GM06990 (cell line): ENCODE measurements at places on chromosomes 1 and 21.

DNA sequence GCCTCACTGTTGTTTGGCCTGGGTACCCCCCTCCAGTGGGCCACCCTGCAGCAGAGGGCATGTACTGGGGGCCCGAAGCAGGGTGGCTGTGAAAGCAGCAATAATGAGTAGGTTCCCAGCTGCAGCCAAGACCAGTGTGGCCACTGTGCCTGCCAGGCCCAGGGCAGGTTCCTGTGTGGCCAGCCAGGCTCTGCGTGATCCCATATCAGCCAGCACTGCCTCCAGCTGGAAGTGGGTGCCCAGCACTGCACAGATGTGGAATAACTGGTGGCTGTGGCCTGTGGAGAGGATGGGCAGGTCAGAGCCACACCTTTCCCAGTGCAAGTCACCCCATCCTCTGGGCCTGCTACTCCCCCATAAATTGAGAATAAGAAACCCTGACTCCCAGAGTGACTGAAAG, 2.1 kb downstream of the BGLAP start:
- no peak for DNase-seq

DNA sequence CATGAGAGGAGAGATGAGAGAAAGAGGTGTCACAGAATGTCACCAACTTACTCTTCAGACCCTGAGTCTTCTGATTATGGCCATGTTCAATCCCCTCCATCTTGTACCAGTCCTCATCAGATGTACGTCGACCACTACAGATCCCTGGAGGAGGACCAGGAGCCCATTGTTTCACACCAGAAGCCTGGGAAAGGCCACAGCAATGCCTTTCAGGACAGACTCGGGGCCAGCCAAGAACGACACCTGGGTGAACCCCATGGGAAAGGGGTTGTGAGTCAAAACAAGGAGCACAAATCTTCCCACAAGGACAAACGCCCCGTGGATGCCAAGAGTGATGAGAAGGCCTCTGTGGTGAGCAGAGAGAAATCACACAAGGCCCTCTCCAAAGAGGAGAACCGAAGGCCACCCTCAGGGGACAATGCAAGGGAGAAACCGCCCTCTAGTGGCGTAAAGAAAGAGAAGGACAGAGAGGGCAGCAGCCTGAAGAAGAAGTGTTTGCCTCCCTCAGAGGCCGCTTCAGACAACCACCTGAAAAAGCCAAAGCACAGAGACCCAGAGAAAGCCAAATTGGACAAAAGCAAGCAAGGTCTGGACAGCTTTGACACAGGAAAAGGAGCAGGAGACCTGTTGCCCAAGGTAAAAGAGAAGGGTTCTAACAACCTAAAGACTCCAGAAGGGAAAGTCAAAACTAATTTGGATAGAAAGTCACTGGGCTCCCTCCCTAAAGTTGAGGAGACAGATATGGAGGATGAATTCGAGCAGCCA, 8.0 kb downstream of the ELOA start:
- DNase-seq = no peak

DNA sequence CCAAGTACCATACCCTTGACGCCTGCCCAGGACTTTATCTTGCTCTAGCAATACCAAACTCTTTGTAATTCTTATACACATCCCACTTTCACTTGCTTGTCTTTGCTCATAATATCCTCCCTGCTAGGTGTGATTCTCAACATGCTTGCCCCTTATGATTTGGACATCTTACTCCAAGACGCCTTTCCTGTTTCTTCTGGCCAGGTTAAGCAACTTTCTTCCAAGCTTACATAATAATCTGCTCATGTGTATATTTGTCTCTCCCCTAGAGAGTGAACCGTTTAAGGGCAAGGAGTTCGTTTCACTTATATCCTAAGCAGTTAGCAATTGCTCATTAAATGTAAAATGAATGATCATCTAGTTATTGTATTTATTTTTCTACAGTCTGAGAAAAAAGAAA, 21.8 kb downstream of the CRYZL1 start:
- no peak for DNase-seq

DNA sequence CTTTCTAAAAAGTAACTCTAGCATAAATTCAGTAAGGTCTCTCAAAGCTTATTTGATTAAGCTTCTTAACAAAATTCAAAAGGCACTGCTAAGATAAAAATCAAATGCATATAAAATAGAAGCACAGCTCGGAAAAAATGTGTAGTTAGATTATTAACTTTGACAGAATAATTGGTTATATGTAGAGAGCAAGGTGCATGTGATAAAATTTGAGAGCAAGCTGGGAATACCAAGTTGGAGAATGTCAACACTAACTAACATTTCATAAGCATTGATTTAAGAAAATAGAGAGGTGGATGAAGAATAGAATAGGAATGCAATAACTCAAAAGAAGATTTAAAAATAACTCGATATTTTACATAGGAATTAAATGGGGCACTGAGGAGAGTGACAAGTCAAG, 204.5 kb upstream of the GREM2 start:
- no peak for DNase-seq

GRCh38 chr1:92504291-92505014, 17.7 kb upstream of the GFI1 start:
- DNase-seq = no peak

DNA sequence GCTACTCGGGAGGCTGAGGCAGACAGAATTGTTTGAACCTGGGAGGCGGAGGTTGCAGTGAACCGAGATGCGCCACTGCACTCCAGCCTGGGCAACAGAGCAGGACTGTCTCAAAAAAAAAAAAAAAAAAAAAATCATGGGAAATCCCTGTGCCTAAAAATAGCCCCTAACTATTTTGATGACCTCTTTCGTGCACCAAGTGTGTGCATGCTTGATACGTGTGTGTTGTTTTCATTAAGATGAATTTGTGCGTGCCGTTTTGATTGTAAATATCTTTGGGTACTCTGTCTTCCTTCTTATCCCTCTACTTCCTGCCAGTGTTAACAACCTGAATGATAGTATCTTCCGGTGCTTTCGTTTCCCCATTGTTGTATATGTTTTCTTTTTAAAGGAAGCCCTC, 9.8 kb downstream of the CACYBP start:
- DNase-seq = no peak

GRCh38 chr1:178388418-178389145, 108.2 kb downstream of the CLEC20A start:
- DNase-seq = no peak

- no peak for DNase-seq
Measured at GRCh38 chr1:26372039-26372438, 511 bp downstream of the ZNF683 start.

DNA sequence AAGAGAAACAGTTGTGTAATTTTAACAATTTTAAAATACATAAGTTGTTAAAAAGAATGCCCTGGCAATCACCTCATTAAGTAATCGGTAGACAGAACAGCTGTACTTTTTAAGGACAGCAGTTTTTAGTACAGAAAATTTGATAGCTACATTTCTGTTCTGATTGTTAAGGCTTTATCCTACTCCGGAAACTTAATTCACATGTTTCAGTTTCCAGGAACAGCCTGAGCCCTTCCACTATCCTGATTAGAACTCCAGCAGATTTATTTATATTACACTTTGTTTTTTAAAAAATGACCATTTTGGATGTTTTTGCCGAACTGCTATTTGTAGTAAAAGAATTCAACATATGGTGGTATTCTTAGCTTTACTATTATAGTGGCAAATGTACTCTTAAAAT, 8.7 kb downstream of the PRRC2C start:
- DNase-seq = no peak

- no peak for DNase-seq
Measured at GRCh38 chr1:29669158-29669871, 433.0 kb downstream of the PTPRU start.

DNA sequence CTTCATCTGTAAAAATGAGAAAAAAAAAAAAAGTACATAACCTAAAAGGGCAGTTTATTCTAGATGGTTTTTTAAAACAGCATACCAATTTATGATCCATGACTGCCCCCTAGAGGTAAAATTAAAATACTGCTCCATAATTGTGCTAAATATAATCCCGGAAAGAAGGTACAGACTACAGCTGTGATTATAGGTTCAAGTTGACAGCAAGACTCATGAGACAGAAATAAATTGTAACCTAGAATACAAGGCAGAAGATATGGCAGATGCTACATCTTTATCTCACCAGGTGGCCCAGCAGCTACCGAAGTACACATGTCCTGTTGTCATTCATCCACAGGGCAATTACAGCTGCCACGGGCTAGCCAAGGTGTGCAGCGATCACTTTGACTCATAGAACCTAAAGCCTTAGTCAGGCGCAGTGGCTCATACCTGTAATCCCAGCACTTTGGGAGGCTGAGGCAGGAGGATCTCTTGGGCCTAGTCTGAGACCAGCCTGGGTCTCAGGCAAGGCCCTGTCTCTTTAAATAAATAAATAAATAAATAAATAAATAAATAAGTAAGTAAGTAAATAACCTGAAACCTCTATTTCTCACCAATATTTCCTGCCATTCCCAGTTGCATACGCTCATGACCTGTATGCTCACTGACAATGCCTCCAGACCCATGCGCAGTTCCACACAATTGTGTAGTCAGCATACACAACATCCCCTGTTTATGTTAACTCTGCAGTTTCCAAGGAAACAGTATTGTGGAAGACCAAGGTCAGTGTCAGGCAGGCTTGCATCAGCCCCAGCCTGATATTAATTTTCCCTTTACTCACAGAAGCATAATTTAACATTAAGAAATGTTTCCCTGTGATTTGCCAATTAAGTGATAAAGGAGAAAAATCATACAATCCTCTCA, 18.3 kb upstream of the PPIE start:
- peak; percentile 42 for DNase-seq
